ENCODE measurements at places on chromosomes 4 and X.
A peak's percentile ranks its signal among the peaks of the same experiment; 100 is the strongest.

- no peak for DNase-seq
Observed at GRCh38 chr4:119675391-119675790, 46.8 kb upstream of the PDE5A start.

GRCh38 chr4:66558651-66559050 is 888.4 kb upstream of the EPHA5 start:
- DNase-seq, result no peak

DNA sequence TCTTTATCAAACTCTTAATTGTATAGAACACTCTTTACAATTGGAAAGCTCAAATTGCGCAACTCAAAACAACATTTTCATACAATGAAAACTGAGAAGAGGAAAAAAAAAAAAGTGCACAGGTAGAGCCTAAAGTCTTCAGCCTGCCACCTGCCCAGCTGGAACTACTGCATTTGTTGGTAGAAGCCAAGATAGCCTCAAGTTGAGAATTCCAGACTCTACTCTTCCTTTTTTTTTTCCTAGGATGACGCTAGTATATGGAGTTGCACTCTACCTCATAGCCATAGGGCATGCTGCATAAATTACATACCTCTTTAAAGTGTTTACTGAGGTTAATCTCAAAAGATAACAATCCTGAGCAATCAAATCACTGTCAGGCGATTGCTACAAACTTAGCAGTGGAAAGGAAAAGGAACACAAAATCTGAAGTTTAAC is 13.6 kb downstream of the ABCG2 start:
- DNase-seq, result no peak

DNA sequence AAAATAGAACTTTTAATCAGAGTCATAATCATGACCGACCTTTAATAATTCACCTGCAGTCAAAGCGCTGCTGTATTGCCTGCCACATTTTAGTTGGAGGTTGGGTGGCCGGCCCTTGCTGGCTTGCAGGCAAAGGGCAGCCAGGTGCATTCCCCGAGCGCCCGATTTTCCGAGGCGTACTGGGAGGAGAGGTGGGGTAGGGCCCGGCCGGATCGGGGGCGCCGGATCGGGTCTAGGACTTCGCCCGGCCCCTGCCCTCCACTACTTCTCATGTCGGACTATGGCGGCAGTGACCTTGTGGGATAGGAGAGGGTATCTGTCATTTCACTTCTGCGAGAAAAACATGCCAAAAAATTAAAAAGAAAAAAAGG is 2.5 kb upstream of the RS1 start:
- DNase-seq, result peak; percentile 13

- no peak for DNase-seq
Observed at GRCh38 chr4:165758086-165758485, 115.0 kb upstream of the TLL1 start.

DNA sequence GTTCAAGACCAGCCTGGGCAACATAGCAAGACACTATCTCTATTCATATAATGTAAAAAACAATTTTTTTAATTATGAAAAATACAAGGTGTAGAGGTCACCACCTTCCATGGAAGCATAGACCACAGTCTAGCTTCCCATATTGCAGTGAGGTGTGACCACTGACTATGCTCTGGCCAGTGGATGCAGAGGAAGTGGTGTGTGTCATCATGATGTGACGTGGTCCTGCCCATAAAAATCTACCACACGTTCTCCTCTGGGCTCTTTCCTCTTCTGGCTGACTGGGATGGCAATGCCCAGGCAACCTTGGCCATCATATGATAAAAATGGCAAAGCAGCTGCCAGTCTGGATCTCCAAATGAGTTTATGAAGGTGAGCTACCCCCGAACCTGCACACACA is 65.7 kb downstream of the RBM47 start:
- no peak for DNase-seq

GRCh38 chr4:100146756-100147155 is 43.5 kb downstream of the DDIT4L start:
- no peak for DNase-seq
